G401 (cell line): ENCODE measurements at places on chromosomes 4 and X. TPM values are rescaled to one million over a fixed set of nuclear protein-coding genes. Genes with fewer than 3 reads are reported as not detected.

Gene ERVMER34-1
- total RNA-seq, result not detected in 2 replicates

DNA sequence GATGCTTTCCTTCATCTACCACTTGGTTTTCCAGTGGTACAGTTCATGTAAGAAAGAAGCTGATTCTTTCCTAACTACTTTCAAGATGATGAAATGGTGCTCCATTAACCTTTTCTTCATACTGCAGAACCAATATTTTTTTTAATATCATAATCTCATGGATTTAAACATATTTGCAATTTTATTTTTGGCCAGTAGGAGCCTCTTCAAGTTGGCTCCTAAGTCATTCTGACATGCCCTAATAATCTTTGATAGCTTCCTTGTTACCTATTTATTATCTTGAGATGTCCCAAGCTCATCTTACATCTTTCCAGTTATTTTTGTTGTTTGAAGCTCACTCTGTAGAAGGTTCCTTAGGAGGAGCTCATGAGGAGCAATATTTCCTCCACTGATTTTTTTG, 170.2 kb downstream of the APBB2 start:
- DNase-seq, result no peak

DNA sequence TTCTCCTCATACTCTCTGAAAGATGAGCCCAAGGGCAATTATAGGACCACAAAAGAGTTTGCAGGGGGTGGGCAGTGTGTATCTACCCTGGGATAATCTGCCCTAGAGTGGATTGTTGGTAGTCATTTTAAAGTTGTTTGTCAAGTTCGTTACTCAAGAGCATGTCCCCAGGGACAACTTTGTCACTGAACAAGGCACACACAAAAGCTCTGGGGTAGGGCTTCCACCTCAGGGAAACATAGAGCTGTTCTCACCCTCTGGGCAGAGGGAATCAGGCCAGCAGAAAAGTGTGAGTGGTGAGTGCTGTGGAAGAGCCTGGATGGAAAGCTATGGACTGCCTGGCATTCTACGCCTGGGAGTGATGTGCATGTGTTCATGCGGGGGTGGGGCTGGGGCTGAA, 23.3 kb upstream of the LEF1 start:
- DNase-seq, result no peak

DNA sequence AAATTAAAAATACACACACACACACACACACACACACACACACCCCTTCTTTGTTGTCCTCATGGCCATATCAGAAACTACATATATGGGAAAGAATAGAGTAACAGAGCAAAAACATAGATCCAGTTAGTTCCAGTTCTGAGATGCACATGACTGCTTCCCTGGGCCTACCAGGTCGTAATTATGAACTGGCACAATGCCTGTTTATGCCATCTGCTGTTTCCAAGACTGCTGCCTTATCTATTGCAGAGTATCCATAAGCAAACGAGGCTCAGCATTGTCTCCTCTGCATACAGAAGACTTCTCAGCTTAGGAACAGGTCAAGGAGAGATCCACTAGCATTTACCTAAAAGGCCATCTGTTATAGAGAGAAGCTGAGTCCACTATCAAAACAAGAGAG, 789.0 kb downstream of the TECRL start:
- peak; percentile 94 for DNase-seq

Gene GPC3
- total RNA-seq, result 730 and 743 TPM in 2 replicates

Gene RTL3
- not detected in 2 replicates for total RNA-seq

- no peak for DNase-seq
Observed at GRCh38 chr4:98289375-98289774, 28.2 kb downstream of the RAP1GDS1 start.

GRCh38 chr4:89273741-89274141, 33.9 kb downstream of the GPRIN3 start:
- no peak for DNase-seq

GRCh38 chrX:102652031-102652688, 877 bp downstream of the GPRASP1 start:
- DNase-seq, result peak; percentile 79

Gene TMSB4X
- 2,749 and 3,064 TPM in 2 replicates for total RNA-seq

Gene ADAM29
- not detected in 2 replicates for total RNA-seq

GRCh38 chr4:90960840-90961239, 833.6 kb downstream of the CCSER1 start:
- no peak for DNase-seq
